ENCODE measurements at places on chromosomes 3 and 15.

- no peak for DNase-seq
Measured at GRCh38 chr3:55012091-55012490, 84.2 kb upstream of the LRTM1 start.

DNA sequence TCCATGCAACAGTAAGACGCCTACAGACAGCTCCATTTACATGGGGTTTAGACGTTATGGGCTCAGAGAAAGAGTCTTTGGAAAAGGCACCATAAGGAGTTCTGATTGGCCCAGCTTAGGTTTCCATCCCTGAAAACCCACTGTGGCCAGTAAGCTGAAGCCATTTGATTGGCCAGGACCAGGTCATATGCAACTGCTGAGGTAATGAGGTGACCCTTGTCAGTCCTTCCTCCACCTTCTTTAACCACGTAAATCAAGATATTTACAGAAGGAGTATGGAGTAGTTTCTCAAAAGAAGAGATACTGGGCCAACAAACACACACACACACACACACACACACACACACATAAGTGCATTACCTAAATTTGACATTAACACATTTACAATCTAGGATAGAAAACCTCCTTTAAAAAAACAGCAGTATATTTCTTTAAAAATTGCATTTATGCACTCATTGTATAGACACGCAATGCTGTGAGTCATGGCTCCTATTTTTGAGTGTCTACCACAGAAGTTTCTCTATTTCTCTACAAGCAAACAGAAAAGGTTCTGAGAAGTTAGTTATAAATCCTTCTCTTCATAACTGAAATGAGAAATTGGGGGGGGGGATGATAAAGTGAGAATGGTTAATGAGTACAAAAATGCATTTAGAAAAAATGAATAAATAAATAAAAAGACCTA, 16.3 kb upstream of the MB21D2 start:
- DNase-seq = no peak

GRCh38 chr3:100226712-100227429, 33.9 kb upstream of the TBC1D23 start:
- DNase-seq = no peak

- no peak for DNase-seq
Measured at GRCh38 chr15:68593828-68594532, 15.2 kb downstream of the CORO2B start.

GRCh38 chr3:185342459-185343174, 20.3 kb upstream of the MAP3K13 start:
- no peak for DNase-seq

- no peak for DNase-seq
Measured at GRCh38 chr3:195845483-195845882, 33.8 kb upstream of the MUC4 start.

DNA sequence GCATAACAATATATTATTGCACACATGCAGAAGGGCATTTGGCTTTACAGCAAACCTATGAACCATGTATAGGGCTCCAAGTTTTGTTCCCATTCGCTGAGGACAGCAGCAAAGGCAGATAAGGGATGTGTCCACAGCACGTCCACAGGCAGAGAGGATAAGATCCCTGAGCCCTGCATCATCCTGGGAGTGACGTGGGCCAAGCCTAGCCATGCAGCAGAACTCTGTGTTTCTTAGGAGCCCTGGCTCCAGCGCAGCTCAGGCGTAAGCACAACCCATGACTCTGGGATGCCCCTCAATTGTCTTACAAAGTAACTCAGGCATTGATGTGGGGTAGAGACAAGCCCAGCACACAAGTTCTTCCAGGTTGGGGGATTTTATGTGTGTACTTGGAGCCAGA, 194.3 kb upstream of the CTDSPL start:
- no peak for DNase-seq

- no peak for DNase-seq
Measured at GRCh38 chr3:127556565-127556964, 34.0 kb downstream of the TPRA1 start.

GRCh38 chr15:63082366-63082765, 39.3 kb upstream of the LACTB start:
- no peak for DNase-seq

DNA sequence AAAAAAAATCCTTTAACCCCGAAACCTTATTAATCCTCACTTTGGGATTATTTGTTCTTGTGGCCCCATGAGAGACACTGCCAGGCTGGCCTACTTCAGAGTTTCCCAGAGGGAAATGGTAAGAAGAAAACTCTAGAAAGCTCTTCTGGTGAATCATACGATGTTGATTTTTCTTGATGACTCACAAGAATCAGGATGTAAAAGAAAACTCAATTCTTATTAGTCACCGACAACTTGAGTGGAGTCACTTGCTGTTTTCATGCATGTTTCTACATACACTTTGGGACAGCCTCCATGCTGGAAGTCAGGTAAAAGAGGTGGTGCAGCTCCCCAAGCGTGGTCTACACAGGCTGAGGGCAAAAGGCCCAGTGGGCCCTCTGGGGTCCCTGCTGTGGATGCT, 42.8 kb downstream of the MYO5C start:
- no peak for DNase-seq

- DNase-seq = no peak
Measured at GRCh38 chr3:157789162-157789561, 285.9 kb upstream of the VEPH1 start.

GRCh38 chr3:15919971-15920370, 122.2 kb upstream of the ANKRD28 start:
- no peak for DNase-seq

GRCh38 chr15:67093504-67093862, 28.1 kb downstream of the SMAD3 start:
- no peak for DNase-seq

DNA sequence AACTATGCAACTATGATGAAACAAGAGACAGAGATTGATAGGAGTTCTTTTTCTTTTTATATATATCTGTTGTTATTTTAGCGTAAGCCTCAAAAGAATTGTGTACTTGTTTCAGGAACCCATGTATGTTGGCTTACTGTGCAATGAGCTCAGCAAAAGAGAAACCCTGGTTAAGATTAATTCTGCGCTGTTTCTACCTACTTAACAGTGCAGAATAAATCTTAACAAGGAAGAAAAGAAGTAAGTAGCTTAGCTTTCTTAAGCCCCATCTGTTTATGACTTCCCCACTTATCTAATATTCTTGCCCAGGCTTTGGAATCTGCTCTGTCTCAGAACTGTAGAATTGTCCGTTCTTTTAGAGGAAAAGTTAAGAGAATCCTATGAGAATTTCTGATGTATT, 27.4 kb downstream of the ECT2 start:
- DNase-seq = no peak

- DNase-seq = no peak
Measured at GRCh38 chr3:36401056-36401455, 20.8 kb downstream of the STAC start.

GRCh38 chr15:73539212-73540128, 93.7 kb downstream of the NPTN start:
- no peak for DNase-seq

DNA sequence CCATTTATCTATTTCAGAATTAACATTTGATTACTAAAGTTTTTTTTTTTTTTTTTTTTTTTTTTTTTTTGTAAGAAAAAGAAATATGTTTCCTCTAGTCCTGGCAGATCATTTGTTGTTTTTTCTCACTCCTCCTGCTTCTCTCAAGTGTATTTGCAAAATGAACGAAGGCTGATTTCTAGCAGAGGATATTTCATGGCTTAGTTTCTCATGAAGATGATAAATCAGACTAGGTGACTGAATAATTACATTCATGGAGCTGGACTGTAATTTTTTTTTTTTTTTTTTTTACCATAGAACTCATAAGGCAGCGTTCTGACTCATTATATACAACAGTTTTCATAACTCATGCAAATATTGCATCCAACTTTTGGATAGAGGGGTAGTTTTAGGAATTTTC, 332.5 kb upstream of the SEMA6D start:
- no peak for DNase-seq

Data from activated CD8-positive, alpha-beta memory T cell treated with anti-CD3 and anti-CD28 coated beads for 1 hour (primary cell).